ENCODE measurements at places on chromosomes 2 and 18. TPM values are rescaled to one million over a fixed set of nuclear protein-coding genes. Genes with fewer than 3 reads are reported as not detected.

GRCh38 chr2:179412112-179412511 lies 147.5 kb upstream of the SESTD1 start:
- no peak for DNase-seq

FAM124B gene
- 0.16 TPM for total RNA-seq

ITGA4 gene
- 144 TPM for total RNA-seq

DNA sequence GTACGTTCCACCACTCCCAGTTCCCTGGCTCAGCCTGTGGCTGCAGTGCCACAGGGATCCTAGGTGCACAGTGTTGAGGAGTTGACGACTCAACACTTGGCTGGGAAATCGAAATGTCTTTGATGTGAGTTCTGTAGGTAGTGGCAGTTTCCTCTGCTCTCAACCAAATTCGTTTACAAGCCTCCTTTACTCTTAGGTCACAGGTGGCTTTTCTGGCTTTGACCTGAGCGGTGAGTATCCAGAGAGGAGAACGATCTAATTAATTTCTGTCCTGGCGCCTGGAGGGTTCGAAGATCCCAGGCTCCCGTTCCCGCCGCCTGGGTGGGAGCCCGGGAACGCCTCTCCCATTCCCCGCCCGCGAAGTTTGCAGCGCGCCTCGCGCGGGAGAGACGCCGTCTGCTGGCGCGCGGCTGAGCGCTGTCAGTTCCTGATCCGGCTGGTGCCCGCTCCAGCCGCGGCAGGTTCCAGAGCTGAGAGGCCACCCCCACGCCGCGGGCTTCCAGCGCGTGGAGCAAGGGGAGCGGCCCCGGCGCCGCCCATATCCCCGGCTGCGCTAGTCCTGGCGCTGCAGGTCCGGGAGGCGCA lies at the start of gene LAMA3:
LAMA3 (plus strand) TSS at position 423 of the 585 bp plus-strand sequence. CDS start 231 bp downstream, outside the sequence.
- DNase-seq, result peak; percentile 29

DNA sequence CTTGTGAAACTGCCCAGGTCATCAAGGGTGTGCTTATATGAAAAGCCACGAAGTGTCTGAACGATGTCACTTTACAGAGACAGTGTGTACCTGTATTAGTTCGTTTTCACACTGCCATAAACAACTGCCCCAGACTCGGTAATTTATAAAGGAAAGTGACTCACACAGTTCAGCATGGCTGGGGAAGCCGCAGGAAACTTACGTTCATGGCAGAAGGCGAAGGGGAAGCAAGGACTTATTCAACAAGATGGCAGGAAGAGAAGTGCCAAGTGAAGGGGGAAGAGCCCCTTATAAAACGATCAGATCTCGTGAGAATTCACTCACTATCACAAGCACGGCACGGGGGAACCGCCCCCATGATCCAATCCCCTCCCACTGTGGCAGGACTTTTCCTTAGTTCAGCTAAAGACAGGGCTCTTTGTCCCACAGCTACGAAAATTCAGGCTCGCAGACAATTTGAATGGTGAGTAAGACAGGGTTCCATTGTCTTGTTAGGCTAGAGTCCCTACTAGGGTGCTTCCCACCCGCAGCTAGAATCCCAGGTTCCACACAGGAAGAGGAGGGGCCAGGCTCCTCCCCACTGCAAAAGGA lies 20.1 kb downstream of the TMEM177 start:
- no peak for DNase-seq

DNA sequence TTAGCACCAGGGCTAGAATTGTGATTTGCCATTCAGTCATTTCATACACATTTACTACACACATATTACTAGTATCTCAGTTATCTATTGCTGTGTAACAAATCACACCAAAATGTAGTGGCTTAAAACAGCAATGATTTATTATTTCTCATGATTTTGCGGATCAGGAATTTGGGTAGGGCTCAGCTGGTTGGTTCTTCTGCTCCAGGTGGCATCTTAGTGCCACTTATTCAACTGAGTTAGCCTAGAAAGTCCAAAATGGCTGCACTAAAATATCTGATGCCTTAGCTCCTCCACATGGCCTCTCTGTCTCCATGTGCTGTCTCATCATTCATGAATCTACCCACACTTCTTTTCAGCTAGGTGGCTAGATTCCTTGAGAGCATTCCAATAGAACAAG lies 107.1 kb downstream of the ZFP36L2 start:
- DNase-seq, result no peak

- DNase-seq, result peak; percentile 17
These were observed 2.3 kb upstream of the ARHGAP25 start for GRCh38 chr2:68732036-68732932.

GRCh38 chr2:133674433-133675331 lies 106.4 kb upstream of the NCKAP5 start:
- no peak for DNase-seq

DNA sequence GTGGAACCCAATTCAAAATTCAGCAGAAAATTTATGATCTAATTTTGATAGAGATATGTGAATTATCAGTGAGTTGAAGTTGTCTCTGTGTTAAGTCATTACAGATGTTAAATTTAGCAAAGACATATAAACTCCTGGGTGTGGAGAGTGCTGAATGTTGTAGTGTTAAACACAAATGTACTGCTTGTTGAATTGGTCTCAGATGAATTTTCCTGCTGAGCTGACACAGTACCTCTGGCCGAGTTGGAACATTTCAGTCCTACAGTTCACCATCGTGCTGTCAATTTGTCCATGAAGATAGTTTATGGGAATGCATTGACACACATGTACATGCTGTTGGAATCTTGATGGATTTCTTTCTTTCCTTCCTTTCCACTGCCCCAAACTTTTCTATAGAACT lies 255.9 kb downstream of the PLCL1 start:
- no peak for DNase-seq

- DNase-seq, result no peak
These were observed 5.0 kb upstream of the GBX2 start for GRCh38 chr2:236173036-236173728.

All from activated CD8-positive, alpha-beta T cell treated with anti-CD3 and anti-CD28 coated beads, Interleukin-2, amount 10 ng/mL, durations not matched to agents 7 days and 5 days (primary cell).